Epithelial cell of prostate (primary cell): ENCODE measurements at places on chromosomes 3 and 15.

- peak; percentile 26 for DNase-seq
Observed at GRCh38 chr15:69304182-69304545, 5.5 kb downstream of the PAQR5 start.

DNA sequence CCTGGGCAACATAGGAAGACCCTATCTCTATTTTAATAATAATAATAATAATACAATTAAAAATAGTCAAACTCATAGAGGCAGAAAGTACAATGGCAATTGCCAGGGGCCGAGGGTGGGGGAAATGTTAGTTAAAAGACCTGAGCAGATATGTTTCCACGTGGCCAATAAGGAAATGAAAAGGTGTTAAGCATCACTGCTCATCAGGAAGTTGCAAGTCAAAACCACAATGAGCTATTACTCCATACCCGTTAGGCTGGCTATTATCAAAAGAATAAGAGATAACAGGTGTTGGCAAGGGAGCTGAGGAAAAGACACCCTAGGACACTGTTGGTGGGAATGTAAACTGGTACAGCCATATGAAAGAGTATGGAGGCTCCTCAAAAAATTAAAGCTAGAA, 60.4 kb upstream of the PRSS50 start:
- no peak for DNase-seq

DNA sequence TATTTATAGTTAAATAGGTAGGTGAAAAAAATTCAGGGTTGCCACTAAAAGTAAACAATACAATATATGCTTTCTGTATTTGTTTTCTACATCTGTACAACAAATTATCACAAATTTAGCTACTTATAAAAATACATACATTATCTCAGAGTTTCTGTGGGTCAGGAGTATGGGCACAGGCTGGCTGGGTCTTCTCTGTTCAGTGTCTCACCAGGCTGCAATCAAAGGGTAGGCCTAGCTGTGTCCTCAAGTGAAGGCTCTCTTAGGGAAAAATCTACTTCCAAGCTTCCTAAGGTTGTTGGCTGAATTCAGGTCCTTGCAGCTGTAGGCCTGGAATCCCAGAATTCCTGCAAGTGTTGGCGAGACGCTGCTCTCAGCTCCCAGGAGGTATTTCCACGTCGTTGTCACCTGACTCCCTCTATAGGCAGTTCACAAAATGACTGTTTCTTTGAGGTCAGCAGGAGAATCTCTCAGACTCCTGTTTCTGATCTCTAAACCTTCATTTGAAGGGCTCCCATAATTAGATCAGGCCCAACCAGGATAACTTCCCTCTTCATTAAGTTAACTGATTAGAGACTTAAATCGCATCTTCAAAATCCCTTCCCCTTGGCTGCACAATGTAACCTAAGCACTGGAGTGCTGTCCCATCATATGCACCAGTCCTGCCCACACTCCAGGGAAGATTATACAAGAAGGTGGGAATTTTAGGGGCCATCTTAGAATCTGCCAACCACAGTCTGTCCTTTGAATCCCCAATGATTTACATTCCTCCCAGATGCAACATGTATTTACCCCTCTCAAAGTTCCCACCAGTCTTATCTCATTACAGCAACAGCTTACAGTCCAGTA, 296.6 kb downstream of the SUCLG2 start:
- DNase-seq = no peak

GRCh38 chr3:181956122-181956521, 244.4 kb downstream of the SOX2 start:
- no peak for DNase-seq

- DNase-seq = no peak
Observed at GRCh38 chr3:46542801-46543201, 23.3 kb downstream of the LRRC2 start.

DNA sequence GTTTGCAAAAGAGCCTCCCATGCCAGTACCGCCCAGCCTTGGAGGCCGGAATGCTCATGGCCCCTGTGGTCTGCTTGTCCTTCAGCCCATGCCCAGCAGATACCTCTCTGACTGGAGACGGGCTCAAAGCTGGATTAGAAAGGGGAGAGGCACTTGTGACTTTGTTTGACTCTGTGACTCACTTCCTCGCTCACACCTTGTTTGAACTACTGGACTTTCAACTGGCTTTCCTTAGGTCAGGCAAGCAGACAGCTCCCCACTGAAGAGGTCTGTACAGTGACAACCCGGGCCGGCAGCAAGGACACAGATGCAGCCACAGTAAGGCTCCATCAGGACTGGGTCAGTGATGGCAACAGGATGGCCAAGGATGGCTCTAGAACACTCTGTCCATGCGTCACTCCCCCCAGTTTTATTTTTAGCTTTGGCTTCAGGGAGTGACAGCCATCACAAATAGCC, 98.6 kb upstream of the ABHD17C start:
- DNase-seq = peak; percentile 37
